GM06990 (cell line): ENCODE measurements at places on chromosomes 5 and 9.

DNA sequence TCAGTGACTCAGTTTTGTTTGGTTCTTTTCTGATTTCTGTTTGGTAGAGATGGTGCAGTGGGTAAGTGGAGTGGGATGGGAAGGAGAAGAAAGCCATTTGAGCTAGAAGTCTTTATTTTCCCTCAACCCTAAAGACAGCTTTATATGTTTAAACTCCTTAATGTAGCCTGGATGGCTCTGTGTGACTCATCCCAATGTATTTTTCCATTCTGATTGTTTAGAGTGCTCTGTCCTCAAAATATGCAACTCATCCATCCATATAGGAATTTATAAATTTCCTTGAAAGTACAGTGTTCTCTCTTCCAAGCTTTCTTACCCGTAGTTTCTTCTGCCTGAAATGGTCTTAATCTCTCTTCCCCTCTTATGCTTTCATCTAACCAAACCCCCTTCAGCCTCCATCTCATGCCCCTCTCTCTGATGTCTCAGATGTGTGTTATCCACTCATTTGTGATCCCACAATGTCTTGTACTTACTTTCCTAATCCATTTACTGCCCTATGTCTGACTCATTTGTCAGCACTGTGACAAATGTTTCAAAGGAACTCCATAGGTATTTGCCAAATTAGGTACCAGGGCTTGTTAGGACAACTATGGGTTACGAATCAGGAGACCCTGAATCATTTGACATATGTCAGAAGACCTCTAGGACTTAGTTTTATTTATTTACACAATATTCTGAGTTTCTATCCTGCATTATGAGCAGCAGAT is 217.5 kb upstream of the SGCD start:
- DNase-seq: no peak

GRCh38 chr5:112977440-112977861 is 853 bp downstream of the DCP2 start:
- no peak for DNase-seq

DNA sequence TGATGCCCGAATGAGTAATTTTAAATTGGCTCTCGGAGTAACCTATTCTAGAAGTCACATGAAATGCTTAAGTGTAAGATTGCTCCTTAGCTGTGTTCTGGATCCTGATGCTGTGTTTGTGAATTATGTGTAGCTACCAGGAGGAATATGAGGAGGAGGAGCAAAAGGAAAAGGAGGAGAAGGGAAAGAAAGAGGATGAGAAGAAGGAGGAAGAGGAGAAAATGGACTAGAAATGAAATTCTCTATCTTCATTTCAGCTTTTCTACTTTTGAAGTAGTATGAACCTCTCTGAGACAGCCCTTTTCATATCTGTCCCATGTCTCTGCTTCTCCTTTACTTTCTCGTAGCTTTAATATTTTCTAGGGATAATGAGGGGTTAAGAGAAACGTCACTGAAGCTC is 119.4 kb upstream of the ACTBL2 start:
- DNase-seq: no peak

DNA sequence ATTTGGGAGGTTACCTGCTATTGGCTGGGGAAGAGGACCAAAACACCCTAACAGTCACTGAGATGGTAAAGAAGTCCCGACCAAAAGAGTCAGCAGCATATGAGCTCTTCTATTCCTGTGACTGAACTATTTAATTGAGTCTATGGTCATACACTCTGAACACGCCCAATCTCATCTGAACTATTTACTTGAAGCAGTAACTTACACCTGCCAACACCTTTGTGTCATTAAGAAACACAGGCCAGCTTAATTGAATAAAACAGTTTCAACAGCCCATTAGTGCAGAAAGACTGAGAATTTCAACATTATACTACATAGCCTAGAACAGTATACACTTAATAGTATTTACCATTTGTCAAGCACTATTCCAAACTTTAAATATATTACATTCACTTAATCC is 47.8 kb downstream of the NR6A1 start:
- DNase-seq: no peak

- no peak for DNase-seq
Observed at GRCh38 chr9:101579711-101580545, 14.8 kb downstream of the PPP3R2 start.

GRCh38 chr5:61916621-61917620 is 389.1 kb upstream of the KIF2A start:
- DNase-seq: no peak
